ENCODE measurements at places on chromosomes 16 and 17.

DNA sequence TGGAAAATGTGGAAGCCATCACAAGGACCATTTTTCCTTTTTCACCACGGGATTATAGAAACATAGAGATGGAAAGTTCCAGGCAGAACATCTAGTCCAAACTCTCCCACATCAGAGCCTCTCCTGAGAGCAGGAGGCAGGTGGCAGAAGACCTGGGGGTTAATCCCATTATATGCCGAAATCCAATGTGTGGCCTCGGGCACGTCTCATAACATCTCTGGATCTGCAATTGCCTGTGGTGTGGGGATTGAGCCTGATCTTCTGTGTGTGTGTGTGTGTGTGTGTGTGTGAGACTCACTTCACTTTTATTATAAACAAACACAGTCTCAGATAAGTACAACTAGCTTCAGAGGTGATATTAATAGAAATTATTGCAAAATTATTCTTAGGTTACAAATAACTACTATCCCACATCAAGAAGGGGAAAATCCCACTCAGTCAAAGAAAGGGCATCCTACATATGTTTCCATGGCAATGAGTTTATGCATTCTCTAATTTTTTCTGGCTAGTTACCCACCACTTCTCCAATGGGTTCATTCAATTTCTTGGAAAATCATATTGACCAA is 199.1 kb downstream of the FOXL1 start:
- DNase-seq = no peak

- no peak for DNase-seq
These were observed 31.9 kb upstream of the NUDT7 start for GRCh38 chr16:77690416-77690815.

- DNase-seq = no peak
These were observed 2.9 kb downstream of the E4F1 start for GRCh38 chr16:2226245-2226793.

DNA sequence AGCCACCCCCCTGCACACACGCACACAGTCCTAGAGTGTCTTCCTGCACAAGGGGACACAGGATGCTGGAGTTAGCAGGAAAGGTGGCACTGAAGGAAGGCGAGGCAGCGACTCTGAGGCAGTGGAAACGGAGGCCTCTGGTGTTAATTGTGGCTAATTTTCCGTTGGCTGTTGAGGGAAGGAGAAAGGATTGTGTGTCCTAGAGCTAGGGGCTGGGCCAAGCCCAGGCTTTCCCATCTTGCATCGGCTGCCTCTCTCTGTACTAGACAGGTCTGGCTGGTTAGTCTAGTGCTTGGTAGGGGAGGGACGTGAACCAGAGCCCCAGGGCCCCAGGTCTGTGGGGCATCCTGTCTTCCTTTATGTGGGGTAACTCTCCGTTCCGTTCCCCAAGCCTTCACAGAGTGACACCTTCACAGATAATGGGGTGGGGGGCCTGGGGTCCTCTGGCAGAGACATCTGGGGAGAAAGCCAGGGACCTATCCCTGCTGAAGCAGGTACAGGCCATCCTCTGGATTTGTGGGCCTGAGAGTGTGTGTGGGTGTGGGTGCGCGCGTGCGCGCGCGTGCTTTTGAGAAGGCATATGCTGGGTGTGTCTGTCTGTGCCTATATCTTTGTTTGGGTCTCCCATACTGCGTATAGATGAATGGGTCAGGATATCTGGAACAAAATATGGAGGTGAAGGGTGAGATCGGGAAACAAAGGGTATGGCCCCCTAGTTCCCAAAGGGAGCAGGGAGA is at the start of gene CHD3:
TSS of gene CHD3 (plus strand) at position 606 of the 737 bp plus-strand sequence. CDS start 212 bp downstream, outside the sequence.
- no peak for DNase-seq

DNA sequence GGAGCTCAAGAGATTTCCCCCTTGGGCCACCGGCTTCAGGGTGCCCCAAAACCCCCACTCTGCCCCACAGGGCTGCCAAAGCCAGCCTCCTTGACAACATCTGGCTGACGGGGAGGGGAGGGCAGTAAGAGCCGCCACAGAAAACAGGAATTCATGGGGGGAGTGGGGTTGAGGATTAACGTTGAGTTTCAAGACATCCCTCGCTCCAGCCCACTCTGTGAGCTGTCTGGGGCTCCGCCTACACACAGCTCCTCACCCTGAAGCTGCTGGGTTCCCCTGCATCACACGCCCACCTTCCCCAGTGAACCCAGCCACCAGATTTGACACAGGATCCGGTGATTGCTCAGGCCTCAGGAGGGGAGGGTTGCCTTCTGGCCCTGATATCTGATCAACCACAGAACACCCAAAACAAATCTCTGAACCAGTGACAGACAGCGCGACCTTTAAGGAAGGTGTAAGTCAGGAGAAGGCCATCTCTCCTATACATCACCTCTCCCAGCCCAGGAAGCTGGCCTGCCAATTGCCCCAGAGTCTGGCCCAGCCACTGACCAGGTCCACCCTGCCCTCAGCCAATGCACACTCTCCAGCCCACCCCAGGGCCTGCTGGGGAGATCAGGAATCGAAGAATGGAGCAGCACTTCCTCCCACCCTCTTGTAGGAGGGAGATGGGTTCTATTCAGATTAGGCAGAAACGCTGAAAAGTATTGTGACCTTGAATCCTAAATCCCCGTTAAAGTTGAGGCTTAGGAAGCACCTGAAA is 132.1 kb downstream of the CLEC16A start:
- DNase-seq = no peak

GRCh38 chr17:46010597-46011186 is 11.6 kb downstream of the STH start:
- DNase-seq = no peak

- DNase-seq = no peak
These were observed 71.1 kb upstream of the AMZ2 start for GRCh38 chr17:68176718-68177117.

DNA sequence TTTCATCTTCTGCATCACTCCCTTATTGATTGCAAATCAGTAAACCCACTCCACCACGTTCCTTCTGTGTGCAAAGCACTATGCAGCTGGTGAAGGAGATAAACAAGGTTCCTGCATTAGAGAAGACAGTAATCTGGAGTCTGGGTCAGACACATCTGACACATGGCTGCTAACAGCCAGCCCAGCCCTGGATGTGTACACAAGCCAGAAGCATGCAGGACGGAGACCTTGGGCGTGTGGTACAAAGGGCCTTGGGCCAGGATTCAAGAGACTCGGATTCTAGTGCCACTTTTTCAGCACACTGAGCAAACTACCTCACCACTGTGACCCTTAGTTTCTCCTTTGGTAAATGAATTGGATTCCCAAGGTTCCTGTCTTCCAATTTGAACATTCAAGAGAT is 86.6 kb upstream of the DNAH9 start:
- no peak for DNase-seq

- DNase-seq = no peak
These were observed 7.9 kb downstream of the KRT37 start for GRCh38 chr17:41416479-41416878.

GRCh38 chr16:85370881-85371651 is 242.1 kb upstream of the GSE1 start:
- DNase-seq = no peak

GRCh38 chr17:13698832-13699231 is 97.1 kb upstream of the HS3ST3A1 start:
- no peak for DNase-seq

DNA sequence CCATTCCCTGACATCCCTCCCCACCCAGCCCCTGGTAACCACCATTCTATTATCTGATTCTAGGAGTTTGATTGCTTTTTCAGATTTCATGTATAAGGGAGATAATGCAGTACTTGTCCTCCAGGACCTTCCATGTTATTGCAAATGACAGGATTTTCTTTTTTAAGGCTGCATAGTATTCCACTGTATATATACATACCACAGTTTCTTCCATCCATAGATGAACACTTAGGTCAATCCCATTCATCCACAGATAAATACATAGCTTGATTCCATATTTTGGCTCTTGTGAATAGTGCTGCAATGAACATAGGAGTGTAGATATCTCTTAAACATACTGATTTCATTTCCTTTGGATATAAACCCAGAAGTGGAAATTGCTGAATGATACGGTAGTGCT is 183.3 kb downstream of the CEP112 start:
- no peak for DNase-seq

Measured in fibroblast of skin of left biceps (primary cell).